ENCODE measurements at places on chromosomes 7 and 10. TPM values are rescaled to one million over a fixed set of nuclear protein-coding genes. Genes with fewer than 3 reads are reported as not detected.

GRCh38 chr10:27147701-27148100 is 6.5 kb downstream of the YME1L1 start:
- DNase-seq: no peak
- peaks cover 9% of the 10 kb centered on the region for H3K4me1 ChIP-seq
- H3K27ac ChIP-seq: no peak overlapping the region
- H3K27me3 ChIP-seq: no peaks in the 10 kb centered on the region
- H3K36me3 ChIP-seq: peaks cover 61% of the 10 kb centered on the region

GRCh38 chr10:34567659-34568253 is 247.3 kb downstream of the PARD3 start:
- no peak for DNase-seq
- H3K27me3 ChIP-seq: no peaks in the 10 kb centered on the region
- no peaks in the 10 kb centered on the region for H3K36me3 ChIP-seq
- no peak overlapping the region for H3K4me3 ChIP-seq
- no peak overlapping the region for H3K27ac ChIP-seq

GRCh38 chr7:148398844-148399365 is 191.7 kb upstream of the C7orf33 start:
- no peaks in the 10 kb centered on the region for H3K4me1 ChIP-seq
- no peak overlapping the region for H3K27ac ChIP-seq
- H3K36me3 ChIP-seq: no peaks in the 10 kb centered on the region
- H3K27me3 ChIP-seq: peaks cover 3% of the 10 kb centered on the region

Gene NRP1
- 10.9 TPM for polyA plus RNA-seq

Gene C1QL3
- polyA plus RNA-seq: not detected

DNA sequence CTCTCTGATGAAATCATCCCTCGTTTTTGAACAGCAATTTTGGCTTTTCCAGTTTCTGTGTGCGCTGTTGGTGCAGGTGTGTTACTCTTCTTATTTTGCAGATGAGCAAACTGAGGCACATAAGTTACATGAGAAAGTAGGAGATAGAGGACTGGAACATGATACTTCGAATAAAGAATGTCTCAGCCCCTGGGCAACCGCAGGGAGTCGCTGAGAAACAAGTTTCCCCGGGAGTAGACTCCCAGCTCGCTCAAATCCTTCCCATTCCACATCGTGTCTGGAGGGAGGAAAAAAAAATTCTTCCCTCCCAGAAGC is 18.0 kb downstream of the MXI1 start:
- H3K27me3 ChIP-seq: no peaks in the 10 kb centered on the region
- H3K4me1 ChIP-seq: peaks cover 28% of the 10 kb centered on the region
- peaks cover 27% of the 10 kb centered on the region for H3K36me3 ChIP-seq
- peak overlapping the region; percentile 96 for H3K4me3 ChIP-seq
- no peak for DNase-seq

Gene GIMAP5
- 12.4 TPM for polyA plus RNA-seq

Gene STAG3
- polyA plus RNA-seq: 0.51 TPM

Gene SEC61G
- polyA plus RNA-seq: 193 TPM

DNA sequence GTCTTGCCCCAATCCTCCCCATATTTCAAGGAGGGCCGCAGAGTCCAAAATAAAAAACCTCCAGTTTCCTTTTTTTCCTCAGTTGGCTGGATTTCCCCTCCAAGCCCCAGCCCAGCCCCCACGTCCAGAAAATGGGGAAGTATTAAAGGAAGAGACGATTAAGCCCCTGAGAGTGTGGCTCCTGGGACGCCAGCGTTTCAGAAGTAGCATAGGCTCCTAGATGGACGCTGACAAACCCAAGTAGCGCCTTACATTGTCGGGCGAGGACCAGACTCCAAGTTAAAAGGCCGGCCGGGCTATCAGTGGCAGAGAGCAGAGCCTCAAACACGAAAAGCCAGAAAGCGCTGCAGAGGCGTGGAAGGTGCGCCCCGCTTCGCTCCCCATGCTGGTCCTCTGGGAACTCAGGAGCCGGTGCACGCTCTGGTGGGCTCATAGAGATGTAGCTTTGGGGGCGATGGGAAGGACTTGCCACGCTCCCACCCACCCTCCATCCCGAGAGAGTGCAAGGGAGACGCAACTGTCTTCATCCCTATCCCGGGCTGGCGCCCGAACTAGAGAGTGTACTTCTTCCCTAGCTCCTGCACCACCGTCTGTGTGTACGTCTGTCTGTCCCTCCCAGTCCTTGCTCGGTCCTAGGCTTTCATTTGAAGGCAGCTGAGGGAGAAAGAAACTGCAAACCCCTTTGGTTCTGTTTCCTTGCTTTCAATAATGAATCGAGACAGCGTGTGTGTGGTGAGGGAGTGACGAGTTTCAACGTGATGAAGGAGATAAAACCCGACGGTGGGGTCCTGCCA is 6.3 kb upstream of the EMX2 start:
- DNase-seq: no peak
- H3K27me3 ChIP-seq: peaks cover 23% of the 10 kb centered on the region
- no peak overlapping the region for H3K27ac ChIP-seq
- peaks cover 3% of the 10 kb centered on the region for H3K4me1 ChIP-seq

GRCh38 chr10:90846746-90847145 is 11.1 kb downstream of the HTR7 start:
- no peak overlapping the region for H3K4me3 ChIP-seq
- no peaks in the 10 kb centered on the region for H3K36me3 ChIP-seq
- H3K27ac ChIP-seq: no peak overlapping the region
- DNase-seq: no peak
- peaks cover 19% of the 10 kb centered on the region for H3K27me3 ChIP-seq
